Nephron progenitor cell (in vitro differentiated cells): ENCODE measurements at places on chromosomes 3 and 15.

DNA sequence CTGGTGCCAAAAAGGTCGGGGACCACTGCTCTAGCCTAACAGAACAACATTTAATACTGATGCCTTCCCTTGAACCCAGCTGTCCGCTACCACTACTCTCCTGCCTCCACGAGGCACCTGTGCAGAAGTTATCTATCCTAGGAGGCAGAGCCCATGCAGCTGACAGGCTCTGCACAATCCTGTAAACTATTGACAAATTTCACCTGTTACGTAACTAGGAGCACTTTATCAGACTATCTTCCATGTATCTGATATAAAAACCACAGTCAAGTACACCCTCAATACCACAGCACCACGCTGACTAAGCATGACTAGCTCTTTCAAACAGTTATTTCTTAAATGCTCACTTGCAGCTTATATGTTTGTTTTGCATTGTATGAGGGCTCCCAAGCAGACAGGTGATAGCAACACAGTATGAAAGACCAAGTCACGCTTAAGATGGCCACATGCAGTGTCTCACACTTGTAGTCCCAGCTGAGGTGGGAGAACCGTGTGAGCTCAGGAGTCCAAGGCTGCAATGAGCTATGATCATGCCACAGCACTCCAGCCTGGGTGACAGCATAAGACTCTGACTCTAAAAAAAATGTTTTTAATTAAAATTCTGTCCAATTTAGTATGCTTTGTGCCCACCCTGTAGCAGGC is 4.5 kb upstream of the IL17RC start:
- no peak for DNase-seq

- no peak for DNase-seq
Measured at GRCh38 chr15:84699538-84700191, 16.3 kb downstream of the SEC11A start.

DNA sequence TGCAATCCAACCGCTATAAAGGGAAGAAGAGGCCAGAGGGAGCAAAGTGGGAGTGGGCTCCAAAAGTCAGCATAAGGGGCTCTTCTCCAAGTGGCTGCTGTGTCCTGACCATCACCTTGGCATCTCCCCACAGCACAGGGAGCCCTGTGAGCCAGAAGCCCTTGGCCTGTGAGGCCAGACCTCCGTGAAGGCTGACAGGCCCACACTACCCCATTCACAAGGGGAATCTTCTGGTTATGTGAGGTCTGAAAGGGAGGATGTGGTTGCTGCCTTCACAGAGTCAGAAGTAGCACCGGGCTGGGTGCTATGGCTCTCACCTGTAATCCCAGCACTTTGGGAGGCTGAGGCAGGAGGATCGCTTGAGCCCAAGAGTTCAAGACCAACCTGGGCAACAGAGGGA is 2.6 kb upstream of the ULK3 start:
- no peak for DNase-seq

- no peak for DNase-seq
Measured at GRCh38 chr15:62546628-62547027, 381.5 kb upstream of the C2CD4B start.

DNA sequence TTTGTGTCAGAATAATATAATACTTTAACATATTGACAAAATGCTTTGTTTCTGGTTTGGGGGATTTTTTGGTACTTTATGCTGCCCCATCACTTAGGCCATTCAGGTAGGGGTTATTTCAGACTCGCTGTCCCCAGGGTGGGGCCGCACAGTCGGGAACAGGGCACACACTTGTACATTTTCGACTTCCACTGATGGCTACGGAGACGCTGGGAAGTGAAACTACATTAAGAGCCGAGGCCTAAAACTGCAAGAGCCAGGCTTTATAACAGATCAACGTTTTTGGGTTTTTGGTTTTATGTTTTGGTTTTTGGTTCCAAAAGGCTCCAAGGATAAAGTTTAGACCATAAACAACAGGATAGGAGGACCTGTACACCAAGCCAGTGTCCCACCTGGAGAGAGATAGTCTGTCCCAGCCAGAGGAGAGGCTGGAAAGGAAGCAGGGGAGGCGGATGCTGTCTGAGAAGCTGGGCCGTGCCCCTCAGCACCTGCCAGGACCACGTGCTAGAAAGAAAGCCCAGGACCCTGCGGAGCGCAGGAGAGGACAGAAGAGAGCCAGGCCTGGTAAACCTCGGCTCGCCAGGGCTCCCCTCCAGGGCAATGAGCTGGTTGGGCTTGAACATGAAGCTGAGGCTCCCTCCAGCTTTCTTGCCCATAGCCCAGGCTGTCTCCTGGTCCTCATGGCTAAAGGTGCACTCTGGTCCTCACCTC is 111.7 kb downstream of the CHSY1 start:
- no peak for DNase-seq
